Activated CD4-positive, alpha-beta T cell treated with anti-CD3 and anti-CD28 coated beads, Interleukin-2, Interleukin-6, amounts not matched to agents 100 ng/mL and 50 ng/mL, durations not matched to agents 16 hours and 8 hours (primary cell): ENCODE measurements at places on chromosomes 7 and 10.

DNA sequence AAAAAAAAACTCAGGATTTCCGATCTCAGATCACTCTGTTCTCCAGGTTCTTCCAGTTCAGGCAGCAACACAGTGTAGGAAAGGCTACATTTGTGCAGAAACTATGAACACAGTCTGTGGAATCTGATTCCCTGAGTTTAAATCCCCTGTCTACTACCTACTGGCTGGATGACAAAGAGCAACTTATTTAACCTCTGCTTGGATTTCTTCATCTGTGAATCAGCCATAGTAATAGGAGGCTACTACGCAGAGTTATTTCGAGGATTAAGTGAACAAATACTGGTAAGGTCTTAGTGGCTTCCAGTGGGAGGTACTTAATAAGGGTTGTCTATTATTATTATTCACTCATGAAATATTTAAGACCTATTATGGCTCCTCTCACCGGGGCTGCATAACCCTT, 44.3 kb upstream of the PDCD4 start:
- DNase-seq, result no peak

GRCh38 chr10:33395201-33395600, 60.7 kb upstream of the NRP1 start:
- no peak for DNase-seq

- no peak for DNase-seq
Measured at GRCh38 chr10:82674036-82674435, 799.0 kb downstream of the NRG3 start.

DNA sequence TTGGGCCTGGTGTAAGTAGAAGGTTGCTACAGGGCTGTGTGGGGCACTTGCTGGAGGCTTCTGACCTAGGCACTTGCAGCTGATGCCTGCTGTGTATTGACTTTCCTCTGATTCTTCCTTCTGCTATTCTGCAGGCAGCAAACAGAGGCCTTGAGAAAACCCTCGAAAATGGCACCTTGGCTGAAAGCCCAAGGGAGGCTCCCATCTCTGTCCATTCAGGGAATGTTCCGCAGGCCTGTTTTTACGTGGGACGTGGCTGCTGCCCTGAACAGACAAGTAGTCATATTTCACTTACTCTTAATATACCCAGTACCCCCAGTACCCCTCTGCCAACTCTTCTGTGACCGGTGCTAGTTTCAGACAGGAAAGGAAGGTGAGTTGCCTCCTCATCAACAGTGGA, 664.7 kb downstream of the INHBA start:
- DNase-seq, result no peak

DNA sequence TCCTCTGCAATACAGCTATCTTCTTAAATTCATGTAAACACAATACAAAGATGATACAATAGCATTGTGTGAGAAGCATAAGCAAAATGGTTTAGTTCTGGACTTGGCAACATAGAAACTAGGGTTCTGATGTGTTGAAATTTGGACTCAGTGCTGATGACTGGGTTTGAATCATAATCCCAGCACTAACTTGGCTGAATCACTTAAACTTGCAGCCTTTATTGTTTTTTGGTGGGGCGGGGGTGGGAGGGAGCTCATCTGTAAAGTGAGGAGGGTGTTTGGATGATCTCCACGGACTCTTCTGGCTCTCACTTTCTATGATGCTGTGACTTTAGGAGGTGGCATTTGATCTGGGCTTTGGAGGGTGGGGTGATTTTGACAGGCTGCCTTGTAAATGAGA, 158.2 kb downstream of the WNT2 start:
- no peak for DNase-seq

GRCh38 chr7:109879287-109879828, 1211.6 kb upstream of the LRRN3 start:
- no peak for DNase-seq

DNA sequence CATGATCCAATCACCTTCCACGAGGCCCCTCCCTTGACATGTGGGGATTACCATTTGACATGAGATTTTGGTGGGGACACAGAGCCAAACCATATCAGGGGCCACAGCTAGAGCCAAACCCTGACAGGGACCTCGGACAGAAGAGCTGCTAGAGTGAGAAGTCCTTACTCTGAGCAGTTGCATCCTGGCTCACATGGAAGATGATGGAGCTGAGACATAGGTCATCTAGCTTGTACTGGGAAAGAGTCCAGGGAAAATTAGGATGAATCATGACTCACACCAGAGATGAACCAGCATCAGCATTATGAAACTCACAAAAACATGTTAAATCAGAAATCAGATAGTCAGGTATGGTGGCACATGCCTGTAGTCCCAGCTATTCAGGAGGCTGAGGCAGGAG, 12.8 kb upstream of the FMC1 start:
- no peak for DNase-seq

DNA sequence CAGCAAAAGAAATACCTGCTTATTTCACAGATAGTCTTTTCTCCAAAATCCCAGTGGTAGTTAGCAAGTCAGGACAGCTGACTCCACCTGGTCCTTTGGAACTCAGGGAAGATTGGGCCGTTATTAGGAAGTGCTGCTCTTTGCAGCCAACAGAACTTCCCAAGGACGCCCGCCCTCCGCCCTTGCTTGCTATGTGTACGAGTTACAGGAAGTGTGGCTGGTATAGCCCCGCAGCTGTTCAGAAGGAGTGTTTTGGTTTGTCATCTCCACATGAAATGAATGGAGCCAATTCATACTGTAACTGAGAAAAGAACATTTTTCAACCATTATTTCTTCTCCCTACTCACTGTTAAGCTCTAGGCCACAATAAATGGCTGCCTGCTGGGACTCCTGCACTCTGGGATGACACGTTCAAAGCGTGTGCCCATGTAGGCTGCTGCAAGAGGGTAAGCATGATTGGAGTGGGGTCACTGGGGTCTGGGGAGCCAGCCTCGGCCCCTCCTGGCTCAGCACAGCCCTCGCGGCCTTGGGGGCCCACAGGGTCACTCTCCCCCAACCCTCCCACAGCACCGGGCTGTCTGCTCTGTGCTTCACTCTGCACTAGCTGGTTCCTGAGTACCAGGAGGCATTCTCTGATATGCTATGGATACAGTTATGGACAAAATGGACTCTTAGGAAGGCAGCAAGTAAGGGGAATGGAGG, 244.0 kb downstream of the EBF3 start:
- DNase-seq, result no peak

DNA sequence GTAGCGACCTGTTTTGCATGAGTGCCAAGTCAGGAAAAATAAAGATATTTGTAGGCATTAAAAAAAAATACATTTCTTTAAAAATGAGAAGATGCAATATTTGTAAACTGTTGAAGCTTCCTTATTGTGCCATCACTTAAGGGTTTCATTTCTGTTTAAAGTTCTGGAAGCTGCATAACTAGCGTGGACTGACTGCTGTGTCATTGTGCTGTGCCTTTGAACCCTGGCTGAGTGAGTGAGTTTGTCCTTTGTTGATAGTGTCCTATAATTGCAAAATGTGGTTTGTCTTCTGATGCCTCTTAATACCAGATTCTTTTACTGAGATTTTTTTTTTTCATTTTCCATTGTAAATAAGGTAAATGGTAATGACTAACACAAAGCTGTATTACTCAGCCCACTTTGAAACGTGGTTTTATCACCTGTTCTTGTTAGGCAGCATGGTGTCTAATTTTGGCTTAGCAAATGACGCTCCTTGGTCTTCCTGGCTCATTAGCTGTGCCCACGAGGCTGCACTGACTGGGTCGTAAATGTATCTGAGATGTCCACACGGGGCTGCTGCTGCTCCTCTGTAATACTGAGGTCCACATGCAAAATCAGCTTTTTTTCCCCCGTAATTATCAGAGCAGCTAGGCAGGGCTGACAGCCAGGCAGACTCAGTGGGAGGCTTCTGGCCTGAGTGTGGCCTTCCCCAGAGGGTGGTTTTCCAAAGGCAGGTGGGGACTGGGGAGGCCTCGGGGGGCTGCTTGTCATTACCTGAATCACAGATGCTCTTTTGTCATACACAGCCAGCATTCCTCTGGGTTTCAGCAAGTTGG, 14.8 kb downstream of the ZSCAN25 start:
- DNase-seq, result peak; percentile 10

- no peak for DNase-seq
Measured at GRCh38 chr7:91633013-91633441, 247.5 kb downstream of the MTERF1 start.

- DNase-seq, result no peak
Measured at GRCh38 chr10:45491061-45491460, 117.0 kb downstream of the ALOX5 start.

GRCh38 chr10:43945094-43945730, 296.5 kb upstream of the ZNF32 start:
- no peak for DNase-seq

DNA sequence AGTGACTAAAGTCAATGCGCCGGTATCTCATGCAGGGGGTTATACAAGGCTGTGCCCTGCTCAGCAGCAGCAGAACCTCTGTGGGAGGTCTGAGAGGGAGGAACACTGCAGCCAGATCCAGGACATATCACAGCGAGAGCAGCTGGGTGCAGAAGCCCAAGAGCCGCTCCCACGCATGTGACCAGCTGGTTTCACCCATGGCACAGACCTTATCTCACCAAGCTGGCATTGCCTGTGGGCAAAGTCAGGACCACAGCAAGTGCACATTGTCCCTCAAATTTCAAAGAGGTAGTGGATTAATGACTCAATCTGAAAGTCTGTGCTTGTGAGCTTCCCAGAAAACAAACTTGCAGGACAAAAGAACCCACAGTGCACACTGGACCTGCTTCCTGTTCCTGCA, 31.6 kb upstream of the AKR1C1 start:
- no peak for DNase-seq

GRCh38 chr7:8443576-8444467, 10.4 kb downstream of the NXPH1 start:
- DNase-seq, result peak; percentile 7

GRCh38 chr10:93061594-93062513, 1.3 kb downstream of the CYP26C1 start:
- no peak for DNase-seq

GRCh38 chr10:121291823-121292222, 306.4 kb downstream of the FGFR2 start:
- no peak for DNase-seq

DNA sequence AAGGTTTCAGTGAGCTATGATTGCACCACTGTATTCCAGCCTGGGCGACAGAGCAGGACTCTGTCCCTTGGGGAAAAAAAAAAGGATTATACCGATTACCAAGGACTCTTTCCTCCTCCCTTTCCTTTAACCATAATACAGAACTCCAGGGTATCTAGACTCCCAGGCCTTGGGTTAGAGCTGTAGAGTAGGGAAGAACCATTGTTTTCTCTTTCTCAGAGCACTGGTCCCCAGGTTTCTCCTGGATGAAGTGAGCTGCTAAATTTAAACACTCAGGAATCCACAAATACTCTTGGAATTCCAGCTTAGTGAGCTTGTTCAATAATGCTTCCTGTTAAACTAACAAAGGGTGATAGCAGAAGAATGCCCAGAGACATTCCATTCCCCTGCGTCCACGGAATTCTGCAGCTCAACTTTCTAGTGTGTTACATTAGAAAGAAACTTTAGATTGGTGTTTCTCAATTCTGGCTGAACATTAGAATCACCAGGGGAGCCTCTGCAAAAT, 14.6 kb upstream of the RPEL1 start:
- no peak for DNase-seq

DNA sequence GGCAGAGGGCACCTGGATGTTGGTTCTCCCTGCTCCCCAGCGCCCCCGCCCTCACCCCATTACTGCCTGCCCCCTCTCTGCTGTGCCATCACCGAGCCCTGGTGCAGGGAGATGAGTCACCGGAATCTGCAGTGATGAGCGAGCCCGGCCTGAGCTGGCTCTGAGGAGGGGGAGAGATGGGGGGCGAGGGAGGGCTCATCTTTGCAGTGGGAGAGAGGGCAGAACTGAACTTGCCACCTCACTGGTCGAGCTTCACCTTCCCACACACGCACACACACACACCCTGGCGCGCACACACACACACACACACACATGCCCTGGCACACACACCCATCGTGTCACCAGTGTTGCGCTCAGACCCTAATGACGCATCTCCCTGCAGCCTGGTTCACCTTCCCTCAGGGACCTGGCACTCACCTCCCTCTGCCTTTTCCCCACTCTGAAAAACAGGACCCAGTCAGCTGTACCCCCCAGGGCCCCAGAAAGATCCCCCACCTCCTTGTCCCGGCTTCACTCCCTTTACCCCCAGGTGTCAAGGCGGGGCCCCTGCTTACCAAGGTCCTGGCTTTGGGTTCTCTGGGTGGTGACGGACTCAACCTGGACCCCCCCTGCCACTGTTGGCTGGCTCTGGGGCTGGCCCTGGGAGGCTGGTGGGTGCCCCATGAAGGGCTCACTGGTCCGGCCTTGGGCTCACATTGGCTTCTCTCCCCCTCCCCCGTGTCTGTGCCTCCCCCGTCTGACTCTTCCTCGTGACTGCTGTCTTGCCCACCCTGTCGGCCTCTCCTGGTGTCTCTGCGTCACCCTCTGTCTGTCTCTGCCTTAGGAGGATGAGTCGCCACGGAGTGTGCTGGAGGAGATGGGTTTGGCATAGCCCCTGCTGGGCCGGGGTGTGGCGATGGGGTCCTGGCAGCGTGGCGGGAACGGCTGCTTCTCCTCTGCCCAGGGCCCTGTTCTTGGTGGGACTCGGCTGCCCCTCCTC, 5.4 kb downstream of the VGF start:
- DNase-seq, result no peak

DNA sequence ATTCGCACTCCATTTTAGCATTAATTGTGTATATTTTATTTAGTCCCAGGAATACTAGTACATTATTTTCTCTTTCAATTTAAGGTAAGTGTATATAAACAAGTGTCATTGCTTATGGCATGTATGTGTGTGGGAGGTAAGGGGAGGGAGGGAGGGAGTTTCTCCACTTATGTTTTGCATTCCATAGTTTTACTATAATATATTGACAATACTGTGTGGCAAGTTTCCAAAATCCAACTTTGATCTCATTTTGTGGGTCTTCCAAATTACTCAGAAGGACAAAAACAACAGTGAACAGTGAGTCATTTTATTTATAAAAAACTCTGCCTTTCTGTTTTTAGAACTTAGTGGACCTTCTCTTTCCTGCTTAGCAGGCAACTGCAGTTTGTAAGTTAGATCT, 102.3 kb upstream of the SEMA3E start:
- DNase-seq, result no peak

- DNase-seq, result peak; percentile 64
Measured at GRCh38 chr7:50142425-50143017, 49.5 kb upstream of the ZPBP start.

DNA sequence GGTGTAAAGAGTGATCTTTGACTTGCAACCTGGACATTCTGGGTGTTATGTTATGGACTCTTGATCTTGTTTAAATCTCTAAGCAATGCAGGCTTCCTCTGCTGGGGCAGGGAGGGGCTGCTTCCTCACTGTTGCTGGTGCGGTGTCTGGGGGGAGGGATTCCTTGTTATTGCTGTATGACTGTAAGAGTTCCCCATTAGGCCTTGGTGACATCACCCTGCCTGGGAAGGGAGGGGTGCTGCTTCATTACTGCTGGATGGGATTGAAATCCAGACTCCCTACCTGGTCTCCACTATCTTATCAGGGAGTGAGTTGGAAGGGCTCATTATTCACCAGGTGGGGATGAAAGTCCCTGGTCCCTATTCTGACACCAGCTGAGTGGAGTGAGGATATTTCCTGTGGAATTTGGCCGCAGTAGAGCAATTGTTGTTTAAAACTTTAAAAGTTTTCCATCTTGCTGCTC, 8.8 kb downstream of the OGDH start:
- peak; percentile 36 for DNase-seq
